ENCODE measurements at places on chromosomes 7 and 10.

GRCh38 chr7:30430777-30431176 lies 47.8 kb downstream of the NOD1 start:
- DNase-seq = no peak

DNA sequence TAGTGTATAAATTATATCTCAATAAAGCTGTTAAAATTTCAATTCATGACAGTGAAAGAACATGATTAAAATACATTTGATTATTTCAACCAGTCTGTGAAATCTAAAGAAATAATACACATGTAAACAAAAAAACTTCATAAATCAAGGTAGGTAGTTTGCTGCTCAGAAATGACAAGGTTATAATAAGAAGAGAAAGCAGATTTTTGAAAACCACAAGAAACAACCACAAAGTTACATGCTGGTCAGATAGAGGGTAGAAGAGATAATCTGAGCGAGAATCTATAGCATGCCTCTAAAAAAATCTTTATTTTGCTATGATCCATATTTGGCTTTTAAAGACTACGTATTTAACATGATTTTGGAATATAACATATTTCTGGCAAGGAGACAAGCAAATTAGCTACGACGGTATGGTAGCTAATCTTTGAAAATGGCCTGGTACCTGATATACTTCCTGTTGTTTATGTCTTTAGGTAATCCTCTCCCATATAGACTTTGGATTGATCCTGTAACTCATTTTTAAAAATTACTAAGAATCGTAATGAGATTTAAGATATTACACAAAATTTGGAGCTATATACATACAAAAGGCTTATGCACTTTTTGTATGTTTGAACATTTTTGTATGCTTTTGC lies 23.5 kb upstream of the VCL start:
- DNase-seq = no peak

- no peak for DNase-seq
Observed at GRCh38 chr10:130923596-130923995, 387.9 kb downstream of the TCERG1L start.

DNA sequence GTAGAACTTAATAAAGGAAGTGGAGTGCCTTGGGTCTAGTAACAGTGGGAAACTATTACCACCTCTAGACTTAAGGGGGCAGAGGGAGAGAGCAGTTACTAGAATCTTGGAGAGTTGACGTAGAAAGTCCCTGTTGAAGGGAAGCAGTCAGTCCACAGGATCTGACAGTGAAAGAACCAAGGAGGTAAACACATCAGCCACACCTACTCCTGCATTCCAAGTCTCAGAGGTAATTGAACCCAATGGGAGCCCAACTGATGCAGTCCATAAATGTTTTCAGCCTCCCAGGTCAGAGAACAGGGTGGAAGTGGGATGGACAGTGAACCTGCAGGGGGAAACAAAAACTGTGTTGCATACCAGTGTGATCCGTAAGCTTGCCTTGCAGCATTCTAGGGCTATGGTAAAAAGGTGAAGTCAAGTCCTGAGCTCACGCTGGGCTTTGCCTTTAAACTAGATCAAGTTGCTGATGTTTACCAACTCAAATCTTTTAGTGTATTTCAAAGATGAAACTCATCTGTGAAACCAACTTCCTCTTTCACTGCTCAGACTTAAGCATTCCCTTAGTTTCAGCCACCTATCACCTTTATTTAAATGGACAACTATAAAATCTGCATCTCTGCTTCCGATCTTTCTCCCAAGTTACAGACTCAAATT lies 57.2 kb downstream of the SLC16A12 start:
- no peak for DNase-seq

DNA sequence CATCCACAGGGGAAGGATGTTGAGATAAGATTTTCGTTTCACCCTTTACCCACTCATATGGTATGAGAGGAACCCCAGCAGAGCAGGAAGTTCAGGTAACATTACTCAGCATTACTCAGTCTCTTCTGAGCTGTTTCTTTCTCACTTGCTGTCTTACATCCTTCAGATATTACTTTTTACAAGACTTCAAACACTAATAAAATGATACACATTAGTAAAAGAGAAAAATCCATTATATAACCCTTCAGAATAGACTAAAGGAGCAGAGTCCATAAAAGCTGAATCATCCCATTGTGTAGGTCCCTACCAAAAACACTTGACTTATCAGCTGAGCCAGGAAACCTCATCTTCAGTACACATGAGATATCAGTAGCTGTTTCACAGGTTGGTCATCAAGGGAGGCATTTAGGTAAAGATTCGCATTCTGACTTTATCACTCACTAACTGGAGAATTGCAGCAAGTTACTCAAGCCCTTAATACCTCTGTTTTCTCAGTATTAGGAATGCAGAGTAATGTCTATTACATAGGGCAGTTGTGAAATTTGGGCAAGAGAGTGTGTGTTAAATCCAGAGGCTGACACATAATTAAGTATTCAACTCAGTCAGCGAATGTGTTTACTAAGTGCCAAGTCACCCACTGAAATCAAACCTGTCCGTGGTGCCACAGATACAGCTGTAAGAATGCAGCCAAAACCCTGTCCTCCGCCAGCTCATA lies 44.7 kb downstream of the KLF6 start:
- DNase-seq = peak; percentile 58

DNA sequence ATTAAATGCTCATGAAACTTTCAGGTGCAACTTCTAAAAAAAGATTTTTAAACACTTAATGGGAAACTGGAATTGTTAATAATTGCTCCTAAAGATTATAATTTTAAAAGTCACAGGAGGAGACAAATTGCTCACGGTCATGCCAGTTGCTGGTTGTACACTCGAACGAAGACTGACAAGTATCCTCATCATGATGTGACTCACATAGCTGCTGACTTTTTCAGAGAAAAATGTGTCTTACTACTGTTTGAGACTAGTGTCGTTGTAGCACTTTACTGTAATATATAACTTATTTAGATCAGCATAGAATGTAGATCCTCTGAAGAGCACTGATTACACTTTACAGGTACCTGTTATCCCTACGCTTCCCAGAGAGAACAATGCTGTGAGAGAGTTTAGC lies 79.3 kb downstream of the ITGB8 start:
- DNase-seq = no peak

DNA sequence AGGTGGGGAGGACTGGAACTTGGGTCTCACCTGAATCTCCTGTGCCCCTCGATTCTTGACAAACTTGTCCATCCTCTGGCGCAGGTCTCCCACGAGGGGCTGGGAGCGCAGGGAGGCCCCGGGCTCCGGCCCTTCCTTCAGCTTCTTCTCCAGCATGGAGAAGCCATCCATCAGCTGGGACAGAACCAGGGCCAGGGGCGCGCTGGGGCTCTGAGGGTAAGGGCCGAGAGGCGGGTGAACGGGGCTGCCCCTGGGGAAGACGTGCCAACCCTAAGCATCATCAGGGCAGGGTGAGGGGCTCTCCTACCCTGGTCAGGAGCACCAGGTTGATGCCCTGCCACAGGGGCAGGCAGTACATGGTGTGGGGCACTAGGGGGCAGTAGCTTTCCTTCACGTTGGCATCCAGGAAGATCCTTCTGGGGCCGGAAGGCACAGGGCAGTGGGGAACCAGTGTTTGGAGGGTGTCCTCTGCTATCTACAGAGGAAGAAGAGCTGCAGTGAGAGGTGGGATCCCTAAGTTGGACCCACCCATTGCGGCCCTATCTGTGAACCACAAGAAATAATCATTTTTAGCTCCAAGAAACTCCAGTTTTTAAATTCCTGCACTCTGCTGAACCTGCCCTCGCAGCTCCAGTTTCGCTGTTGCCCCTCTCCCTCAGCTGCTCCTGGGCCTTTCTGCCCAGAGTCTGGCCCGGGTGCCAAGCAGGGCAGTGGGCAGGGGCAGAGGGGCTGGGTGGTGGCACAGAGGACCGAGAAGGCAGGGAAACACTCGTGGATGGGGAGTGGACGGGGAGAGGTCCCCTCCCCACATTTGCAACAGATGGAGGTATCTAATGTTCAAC lies 10.8 kb upstream of the PYROXD2 start:
- no peak for DNase-seq

GRCh38 chr7:2146676-2147472 lies 85.9 kb downstream of the MAD1L1 start:
- DNase-seq = no peak

- no peak for DNase-seq
Observed at GRCh38 chr10:44982496-44982895, 3.9 kb upstream of the DEPP1 start.

DNA sequence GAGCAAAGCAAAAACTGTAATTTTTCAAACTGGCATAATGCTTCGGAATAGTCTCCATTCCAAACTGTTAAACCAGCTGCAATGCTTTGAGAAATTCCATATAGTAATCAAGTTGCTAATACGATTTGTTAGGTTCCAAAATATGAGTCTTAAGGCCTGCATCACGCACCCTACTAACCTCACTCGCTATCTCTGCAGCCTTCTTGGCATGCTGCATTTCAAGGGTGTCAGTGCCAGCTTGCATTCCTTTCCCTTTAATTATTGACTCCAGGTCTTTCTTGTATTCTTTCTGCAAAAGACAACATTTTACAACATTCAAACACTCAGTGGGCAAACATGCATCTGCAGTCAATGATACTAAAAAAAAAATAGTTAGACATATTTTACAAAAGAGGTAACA lies 61.8 kb downstream of the NEBL start:
- no peak for DNase-seq

- no peak for DNase-seq
Observed at GRCh38 chr7:156659961-156660360, 19.4 kb downstream of the RNF32 start.

GRCh38 chr10:78394047-78394446 lies 360.4 kb downstream of the RPS24 start:
- DNase-seq = no peak

DNA sequence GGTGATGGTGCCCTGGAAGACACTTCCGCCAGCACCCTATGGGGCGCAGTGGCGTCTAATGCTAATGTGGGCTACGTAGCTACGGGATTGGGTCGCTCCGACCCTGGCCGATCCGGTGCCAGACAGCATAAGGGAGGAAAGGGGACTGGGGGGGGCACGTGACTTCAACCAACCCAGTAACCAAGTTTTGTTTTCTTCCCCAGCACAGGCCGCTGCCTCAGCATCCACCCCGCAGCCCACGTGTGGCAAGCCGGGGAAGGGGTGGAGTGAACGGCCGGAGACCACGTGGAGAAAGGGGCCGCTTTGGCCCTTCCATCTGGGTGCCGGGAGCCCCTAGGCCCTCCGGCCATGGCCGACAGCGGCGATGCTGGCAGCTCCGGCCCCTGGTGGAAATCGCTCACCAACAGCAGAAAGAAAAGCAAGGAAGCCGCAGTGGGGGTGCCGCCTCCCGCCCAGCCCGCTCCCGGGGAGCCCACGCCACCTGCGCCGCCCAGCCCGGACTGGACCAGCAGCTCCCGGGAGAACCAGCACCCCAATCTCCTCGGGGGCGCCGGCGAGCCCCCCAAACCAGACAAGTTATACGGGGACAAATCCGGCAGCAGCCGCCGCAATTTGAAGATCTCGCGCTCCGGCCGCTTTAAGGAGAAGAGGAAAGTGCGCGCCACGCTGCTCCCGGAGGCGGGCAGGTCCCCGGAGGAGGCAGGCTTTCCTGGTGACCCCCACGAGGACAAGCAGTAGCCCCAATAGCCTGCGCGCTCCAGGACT lies 2.5 kb downstream of the PRR15 start:
- DNase-seq = no peak

GRCh38 chr7:14403587-14403986 lies 414.1 kb upstream of the ETV1 start:
- DNase-seq = no peak

GRCh38 chr7:7090460-7090859 lies 91.9 kb upstream of the C1GALT1 start:
- no peak for DNase-seq

DNA sequence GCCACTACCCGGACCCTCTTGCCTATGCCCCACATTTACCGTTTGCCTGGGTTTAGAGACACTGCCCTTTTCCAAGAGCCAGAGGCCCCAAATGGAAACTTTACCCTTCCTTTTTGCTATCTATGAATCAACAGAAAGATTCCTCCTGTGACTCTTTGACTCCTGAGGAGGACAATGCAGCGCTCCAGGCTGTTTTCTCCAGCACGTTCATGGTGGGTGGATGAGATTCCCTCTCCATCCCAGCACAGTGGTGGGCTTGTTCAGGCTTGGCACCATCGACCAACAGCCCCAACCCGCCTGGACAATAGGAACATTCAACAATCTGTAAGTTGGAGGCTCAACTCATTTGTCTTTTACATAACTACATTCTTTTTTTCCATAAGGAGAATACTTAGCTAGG lies 55.9 kb downstream of the DLD start:
- DNase-seq = no peak

DNA sequence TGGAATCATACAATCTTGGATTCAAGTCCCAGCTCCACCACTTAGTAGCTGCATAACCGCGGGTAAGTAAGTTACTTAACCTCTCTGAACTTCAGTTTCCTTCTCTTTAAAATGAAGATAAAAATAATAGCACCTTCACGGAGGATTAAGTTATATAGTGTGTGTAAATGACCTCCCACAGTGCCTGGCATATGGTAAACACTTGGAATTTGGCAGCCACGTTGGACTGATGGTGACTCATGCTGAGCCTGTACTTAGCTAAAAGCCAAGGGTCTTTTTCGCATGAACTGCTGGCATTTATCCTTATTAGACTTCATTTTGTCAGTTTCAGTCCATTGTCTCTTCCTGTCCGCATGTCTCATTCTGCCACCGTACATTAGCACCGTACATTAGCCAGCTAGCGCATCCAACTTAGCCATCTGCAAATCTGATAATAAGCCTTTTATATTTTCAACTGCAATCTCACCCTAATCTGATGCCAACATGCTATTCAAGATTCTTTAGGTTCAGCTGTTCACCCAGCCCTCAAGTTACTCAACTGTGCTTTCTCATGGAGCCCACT lies 11.2 kb downstream of the SLC13A4 start:
- DNase-seq = peak; percentile 80

DNA sequence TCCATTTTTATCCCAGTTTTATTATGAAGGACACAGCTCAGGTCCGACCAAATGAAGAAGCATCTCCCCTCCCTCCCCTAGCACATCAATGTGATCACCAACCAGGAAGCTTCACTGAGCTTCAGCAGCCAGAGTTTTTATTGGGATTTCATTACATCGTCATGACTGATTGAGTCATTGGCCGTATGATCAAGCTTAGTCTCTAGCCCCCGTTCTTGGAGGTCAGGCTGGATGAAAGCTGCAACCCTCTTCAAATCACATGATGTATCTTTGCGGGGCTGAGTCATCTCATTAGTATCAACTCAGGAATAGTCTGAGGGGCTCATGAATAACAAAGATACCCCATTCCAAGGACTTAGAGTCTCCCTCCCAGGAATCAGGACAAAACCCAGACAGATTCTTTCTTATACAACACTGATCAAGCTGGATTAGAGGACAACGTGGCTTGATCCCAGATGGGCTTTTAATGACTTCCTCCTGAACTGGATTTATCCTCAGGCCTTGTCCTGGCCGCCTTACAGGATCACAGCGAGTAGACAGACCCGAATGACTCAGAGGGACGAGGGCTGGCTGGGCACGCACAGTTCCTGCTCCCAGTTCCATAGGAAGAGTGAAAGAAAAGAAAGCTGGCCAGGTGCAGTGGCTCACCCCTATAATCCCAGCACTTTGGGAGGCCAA lies 14.5 kb downstream of the LIMK1 start:
- DNase-seq = peak; percentile 84

DNA sequence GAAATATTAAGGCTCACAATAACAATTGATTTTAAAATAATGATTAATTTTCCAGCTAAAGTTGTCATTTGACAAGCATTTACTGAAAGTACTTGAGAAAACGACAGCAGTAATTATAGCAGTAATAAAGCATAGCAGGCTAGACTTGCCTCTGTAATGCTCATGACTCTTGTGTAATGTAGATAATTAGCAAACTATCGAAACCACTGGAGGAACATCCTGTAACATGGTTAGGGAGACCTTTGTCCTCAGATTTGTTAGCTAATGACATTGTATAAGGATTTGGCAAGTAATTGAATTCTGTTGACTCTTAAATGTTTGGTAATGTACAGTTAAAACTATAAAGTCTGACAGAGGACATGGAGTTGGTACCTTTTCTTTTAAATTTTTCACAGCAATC lies 24.8 kb downstream of the ARL4A start:
- DNase-seq = peak; percentile 40

Measured in fibroblast of gingiva (primary cell).